ENCODE measurements at places on chromosomes 2 and 18.

- DNase-seq: no peak
Observed at GRCh38 chr18:2916184-2916583, 69.4 kb downstream of the EMILIN2 start.

- no peak for DNase-seq
Observed at GRCh38 chr2:66303471-66303870, 131.5 kb upstream of the MEIS1 start.

DNA sequence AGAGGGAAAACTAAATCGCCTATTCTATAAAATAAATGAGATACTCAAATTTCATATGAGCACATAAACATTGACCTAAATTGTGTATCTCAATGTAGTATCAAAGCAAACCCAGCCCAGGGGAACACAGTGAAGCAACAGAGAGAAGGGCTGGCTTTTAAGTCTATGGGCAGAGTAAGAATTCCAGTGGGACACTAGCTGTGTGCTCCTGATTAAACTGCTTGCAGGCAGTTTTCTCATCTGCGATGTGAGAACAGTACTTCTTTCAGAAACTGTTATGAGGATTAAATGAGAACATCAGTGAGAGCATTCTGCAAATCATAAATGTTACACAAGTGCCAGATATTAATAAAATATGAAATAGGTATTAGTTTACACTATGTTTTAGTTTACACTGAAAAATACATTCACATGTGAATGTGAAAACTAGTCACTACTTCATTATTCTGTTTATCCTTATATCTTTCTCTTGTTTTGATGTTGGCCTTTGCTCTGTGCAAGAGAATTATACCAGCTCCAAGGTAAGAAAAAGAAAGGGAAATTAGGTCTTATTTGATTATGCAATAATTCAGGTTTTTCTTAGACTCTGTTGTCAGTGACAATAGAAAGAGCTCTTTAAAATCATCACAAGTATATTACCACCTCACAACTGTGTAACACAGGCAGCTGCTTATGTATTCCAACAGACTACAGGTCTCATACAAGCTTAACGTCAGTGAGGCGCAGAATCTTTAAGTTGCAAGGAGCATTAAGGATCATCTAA, 47.5 kb downstream of the GAREM1 start:
- no peak for DNase-seq

- DNase-seq: no peak
Observed at GRCh38 chr2:172198361-172198760, 95.7 kb upstream of the DLX2 start.

- no peak for DNase-seq
Observed at GRCh38 chr2:216774180-216774579, 78.8 kb upstream of the IGFBP5 start.

DNA sequence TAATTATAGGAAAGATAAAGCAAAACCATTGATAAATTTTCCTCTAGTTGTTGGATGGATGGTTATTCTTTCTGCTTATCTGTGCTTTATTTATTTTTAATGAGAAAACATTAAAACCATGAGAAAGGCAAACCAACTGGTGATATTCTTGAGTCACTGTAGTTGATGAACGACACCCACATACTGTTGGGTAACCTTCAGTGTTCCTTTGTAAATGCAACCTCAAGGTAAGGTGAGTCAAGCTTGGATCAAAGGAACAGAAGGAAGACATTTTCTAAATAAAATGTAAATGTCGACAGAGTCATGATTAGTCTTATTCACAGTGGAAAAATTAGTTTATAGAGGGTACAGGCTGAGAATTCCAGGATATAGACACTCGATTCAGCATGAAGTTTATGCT, 12.7 kb downstream of the ABCB11 start:
- no peak for DNase-seq

- DNase-seq: no peak
Observed at GRCh38 chr2:45867349-45867748, 215.9 kb downstream of the PRKCE start.

DNA sequence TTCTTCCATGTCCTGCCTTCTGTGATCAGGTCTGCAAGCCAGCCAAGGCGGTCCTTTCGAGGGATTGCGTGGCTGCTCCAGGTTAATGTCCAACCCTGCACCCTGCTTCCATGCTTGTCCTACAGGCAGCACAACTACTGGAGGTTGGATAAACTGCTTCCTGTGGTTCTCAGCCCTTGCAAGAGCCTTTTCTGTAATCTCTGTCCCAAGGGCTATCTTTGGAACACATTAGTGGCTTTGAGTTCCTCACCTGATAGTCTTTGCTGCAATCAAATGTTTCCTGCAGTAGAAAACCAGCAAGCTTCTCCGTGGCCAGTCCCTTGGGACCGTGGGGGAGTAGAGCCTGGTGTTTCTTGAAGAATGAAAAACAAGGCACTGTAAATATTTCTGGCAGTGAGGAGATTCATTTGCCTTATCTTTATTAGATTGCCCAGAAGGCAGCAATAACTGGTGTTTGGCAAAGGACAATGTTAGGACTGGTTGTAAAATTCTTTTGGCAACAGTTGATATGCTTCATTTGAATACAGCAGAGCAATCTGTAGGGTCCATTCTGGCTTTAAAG, 214.4 kb downstream of the FHOD3 start:
- DNase-seq: no peak

DNA sequence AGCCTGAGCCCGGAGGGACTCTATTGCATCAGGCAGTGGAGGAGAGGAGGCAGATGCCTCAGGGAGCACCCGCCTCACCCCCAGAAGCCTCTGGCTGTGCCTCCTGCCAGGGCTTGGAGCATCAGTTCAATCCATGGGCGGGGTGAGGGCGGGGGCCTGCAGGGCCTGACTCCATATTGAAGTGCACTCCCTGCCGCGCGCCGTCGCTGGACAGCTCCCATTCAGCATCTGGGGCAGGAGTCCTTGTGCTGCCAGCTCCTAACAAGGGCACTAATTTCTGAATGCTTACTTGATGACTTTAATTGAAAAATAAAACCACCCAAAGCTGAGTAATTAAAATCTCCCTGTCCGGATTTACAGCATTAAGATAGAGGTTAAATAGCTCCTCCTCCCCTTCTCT, 23.8 kb downstream of the C1QL2 start:
- no peak for DNase-seq

DNA sequence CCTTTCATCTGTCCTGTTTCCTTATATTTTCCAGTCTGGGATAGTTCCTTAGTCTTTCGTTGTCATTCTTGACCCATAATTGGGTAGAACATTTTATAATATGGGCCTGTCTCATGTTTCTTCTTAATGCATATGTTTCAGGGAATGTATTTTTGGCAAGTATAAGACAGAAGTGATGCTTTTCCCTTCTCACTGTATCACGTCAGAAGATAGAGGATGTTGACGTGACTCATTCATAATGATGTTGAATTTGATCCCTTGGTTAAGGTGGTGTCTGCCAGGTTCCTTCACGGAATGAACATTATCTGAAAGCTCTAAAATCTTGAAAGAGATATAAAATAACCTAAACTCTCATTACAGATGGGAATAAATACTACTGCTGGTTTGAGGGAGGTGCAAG, 18.8 kb downstream of the CDH7 start:
- no peak for DNase-seq

GRCh38 chr2:42795841-42796301, 3.5 kb upstream of the HAAO start:
- DNase-seq: no peak

- DNase-seq: no peak
Observed at GRCh38 chr2:200095436-200095835, 140.1 kb downstream of the MAIP1 start.

- DNase-seq: no peak
Observed at GRCh38 chr2:173693044-173693589, 272.1 kb downstream of the SP3 start.

GRCh38 chr2:55019526-55020258, 30.6 kb downstream of the RTN4 start:
- DNase-seq: no peak

- DNase-seq: no peak
Observed at GRCh38 chr2:14896330-14897030, 264.0 kb downstream of the LRATD1 start.

GRCh38 chr2:207115715-207116364, 49.9 kb downstream of the KLF7 start:
- no peak for DNase-seq

DNA sequence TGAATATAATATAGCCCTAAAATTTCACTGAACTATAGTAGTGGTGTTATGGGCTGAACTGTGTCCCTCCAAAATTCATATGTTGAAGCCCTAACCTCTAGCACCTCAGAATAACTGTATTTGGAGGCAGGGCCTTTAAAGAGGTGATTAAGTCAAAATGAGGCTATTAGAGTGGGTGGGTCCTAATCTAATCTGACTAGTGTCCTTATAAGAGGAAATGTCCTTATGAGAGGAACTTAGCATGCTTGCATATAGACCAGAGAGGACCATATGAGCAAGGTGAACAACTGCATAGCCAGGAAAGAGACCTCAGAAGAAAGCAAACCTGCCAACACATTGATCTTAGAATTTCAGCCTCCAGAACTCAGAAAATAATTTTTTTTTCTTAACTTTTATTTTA, 238.4 kb downstream of the ZEB2 start:
- DNase-seq: no peak

- DNase-seq: no peak
Observed at GRCh38 chr2:9287400-9288045, 80.9 kb downstream of the ASAP2 start.

DNA sequence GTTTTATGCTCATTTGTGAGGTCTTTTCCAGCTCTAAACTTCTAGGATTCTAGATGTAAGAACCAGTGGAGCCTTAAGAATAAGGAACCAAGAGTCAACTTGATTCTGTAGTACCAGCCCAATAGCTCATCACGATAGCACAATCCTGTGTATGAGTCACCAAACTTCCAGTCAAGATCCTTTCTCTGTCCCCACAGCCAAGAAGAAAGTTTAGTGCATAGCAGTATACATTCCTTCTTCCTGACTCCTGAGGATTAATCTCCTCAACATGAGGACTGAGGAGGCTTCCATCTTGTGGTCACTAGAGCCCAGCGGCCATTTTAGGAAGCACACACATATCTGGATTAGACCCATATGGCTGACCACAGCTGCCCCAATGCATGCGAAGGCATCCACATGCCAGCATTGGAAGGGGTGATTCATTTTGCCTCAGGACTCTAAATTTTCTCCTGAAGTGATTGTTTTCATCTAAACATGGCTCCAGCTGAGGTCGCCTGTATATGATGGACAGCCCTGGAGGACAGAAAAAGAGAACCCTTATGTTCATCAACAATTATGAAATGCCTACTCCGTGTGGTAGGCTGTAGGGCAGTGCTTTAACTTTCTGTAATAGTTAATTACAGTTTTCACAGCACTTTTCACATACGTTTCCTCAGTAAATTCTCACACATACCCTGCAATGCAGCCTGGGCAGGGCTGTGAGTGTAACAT, 53.5 kb downstream of the RASGRP3 start:
- no peak for DNase-seq

DNA sequence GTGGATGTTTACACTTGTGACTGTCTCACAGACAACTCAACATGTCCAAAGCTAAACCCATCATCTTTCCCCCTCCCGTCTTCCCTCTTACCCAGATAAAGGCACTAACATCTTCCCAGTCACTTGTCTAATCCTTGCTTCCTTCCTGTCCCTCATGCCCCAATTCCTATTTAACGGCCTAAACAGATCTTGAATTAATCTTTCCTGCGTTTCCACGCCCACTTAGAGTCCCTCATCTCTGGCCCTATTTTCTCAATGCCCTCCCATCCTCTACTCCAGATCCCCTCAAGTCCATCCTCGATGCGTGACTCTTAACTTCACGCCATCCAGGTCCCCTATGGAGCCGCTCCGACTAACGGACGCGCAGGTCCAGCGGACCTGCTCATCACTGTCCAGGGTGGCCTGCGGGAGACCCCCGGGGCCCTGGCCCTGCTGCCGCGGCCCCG, 682 bp upstream of the SCLY start:
- no peak for DNase-seq

- DNase-seq: no peak
Observed at GRCh38 chr2:99084256-99084655, 57.3 kb upstream of the C2orf15 start.

GRCh38 chr2:231228223-231228622, 29.8 kb downstream of the ARMC9 start:
- DNase-seq: no peak

GRCh38 chr18:11269257-11269656, 119.9 kb upstream of the PIEZO2 start:
- DNase-seq: no peak

- no peak for DNase-seq
Observed at GRCh38 chr18:35466815-35467623, 30.7 kb downstream of the INO80C start.

GRCh38 chr2:38146275-38146906, 70.4 kb upstream of the CYP1B1 start:
- no peak for DNase-seq

- DNase-seq: no peak
Observed at GRCh38 chr2:20542746-20543468, 96.0 kb downstream of the RHOB start.

GRCh38 chr18:3380384-3380961, 69.5 kb upstream of the TGIF1 start:
- DNase-seq: no peak

GRCh38 chr2:3637311-3637675, 20.7 kb upstream of the ALLC start:
- DNase-seq: no peak

DNA sequence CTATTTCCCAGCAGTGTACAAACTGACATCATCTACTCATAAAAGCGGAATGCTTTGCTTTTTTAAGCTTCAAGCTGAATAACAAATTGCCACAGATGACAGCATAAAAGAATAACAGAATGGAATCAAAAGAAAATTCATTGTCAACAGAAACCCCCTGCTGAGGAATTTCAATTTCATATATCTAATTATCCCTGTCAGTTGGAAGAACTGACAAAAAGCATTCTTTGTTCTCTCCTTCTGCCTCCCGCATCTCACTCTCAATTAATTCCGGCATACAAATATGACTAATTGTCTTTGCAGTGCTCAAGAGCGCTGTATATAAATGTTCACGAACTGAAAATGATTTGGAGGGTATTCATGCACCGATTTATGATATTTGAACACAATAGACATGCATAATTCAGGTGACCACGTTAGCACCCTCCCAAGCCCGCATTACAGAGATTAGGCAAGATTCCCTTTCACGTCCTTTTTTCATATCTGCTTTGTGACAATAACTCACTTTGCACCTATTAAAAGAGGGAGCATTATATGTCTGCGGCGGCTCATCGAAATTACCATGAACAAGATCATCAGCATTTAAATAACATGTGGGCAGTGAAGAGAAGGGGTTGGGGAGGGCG, 277.7 kb upstream of the SALL3 start:
- no peak for DNase-seq

DNA sequence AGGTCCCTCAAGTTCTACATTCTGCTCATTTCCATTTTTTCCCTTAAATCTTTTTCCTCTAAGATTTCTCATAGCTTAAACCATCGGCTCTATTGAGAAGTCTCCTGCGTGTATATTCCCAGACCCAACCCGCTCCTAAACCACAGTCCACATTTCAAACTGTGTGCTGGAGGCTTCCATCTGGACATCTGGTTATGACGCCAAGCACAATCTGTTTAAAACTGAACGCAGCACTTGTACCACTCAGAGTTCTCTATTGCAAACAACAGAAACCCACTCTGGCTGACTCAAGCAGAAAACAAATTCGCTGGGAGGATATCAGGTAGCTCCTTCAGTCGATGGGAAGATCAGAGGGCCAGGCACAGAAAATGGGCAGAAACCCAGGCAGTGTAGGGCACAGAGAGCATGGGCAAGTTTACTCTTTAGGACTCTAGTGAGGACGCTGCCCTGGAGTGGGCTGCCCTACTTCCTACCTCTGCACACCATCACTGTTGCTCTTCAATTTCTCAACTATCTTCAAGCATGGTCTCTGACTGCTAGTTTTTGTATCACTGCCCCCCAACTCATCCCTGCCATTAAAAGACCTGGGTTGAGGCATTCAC, 5.6 kb upstream of the EML4 start:
- DNase-seq: no peak
